ENCODE measurements at places on chromosomes 3 and 15.
A peak's percentile ranks its signal among the peaks of the same experiment; 100 is the strongest.

DNA sequence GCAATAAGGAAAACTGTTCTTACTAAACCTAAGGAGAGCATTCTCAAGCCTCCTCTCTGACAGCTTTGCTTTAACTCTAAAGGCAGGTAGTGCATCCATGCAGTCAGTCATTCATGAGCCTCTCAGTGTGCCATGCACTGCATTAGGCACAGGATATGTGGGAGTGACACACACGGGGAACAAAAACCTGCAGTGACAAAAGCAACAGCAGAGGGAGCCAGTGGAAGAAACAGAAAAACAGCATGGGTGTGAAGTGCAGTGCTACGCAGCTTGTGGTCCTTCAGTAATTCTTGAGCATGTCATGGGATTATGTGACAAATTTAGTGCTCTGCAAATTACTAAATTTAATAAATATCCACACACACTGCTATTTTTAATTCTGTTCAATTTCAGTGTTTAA is 230.7 kb downstream of the BBX start:
- DNase-seq, result no peak

DNA sequence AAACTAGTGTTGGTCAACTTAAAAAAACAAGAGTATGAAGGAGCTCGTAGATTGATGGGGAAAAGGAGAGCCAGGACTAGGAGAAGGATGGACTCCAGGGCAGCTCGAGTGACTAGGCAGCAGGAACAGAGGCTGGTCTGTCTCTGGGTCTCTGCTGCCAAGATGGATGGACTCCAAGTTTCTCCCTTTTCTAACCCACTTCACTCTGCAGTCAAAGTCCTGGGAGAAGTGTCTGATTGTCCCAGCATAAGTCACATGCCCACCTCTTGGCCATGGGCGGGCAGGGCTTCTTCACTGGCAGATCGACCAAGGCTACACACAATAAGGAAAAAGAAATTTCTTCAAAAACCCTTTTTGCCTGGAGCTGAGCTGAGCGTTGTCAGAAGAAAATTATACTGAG is 9.2 kb upstream of the EPB42 start:
- no peak for DNase-seq

- DNase-seq, result peak; percentile 59
Observed at GRCh38 chr3:168121184-168122017, 25.7 kb upstream of the GOLIM4 start.

DNA sequence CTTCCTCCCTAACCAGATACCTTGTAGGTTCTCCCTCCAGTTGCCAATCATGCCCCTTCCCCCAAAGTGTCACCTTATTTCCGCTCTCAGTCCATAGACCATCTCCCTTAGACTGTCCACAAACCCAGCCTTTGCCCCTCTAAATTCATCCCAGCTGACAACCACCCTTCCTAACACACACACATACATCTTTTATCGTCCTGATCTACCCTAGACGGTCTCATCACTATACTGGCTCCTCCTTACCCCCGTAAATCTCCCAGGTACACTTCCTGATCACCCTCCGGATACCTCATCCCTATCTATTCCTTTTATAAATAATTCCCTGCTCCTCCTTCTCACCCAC is 828 bp downstream of the THOC7 start:
- DNase-seq, result no peak

GRCh38 chr3:18989237-18989795 is 159.0 kb upstream of the KCNH8 start:
- no peak for DNase-seq

DNA sequence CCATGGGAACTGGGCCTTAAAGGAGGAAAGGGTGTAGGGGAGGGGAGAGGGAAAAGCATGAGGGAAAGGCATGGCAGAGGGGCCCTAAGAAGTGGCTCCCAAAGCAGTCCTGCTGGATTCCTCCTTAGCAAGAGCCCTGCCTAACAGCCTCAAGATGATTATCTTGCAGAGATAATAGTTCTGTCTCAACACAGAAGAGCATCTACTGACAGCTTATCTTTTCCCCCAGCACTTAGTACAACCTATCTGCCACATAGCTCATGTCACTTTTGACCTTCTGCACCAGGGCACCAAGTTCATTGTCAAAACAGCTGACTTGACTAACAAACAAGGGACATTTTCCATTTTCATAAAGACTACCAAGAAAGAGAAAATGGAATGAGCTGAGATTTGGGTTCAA is 86.3 kb downstream of the ANP32A start:
- no peak for DNase-seq

GRCh38 chr3:22208844-22209243 is 457.8 kb upstream of the ZNF385D start:
- DNase-seq, result no peak

- no peak for DNase-seq
Observed at GRCh38 chr3:28890373-28890772, 390.5 kb upstream of the RBMS3 start.

GRCh38 chr15:64766058-64766457 is 9.3 kb downstream of the RBPMS2 start:
- DNase-seq, result no peak

DNA sequence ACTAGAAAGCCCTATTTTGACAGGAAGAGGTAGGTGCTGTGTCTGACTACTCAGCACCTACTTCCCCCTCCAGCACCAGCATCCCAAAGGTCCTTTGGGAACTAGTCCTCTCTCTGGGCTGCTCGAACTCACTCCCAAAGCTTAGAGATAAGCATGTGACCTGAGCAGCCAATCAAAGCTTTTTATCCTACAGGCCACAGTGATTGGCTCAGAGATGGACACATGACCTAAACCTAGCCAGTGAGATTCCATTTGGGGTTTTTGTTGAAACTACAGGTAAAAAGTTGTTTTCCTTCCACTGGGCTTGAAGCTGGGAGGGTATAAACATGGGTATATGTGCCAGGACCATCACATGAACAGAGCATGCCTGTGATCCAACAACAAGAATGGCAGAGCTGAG is 186.5 kb upstream of the PPP2R3A start:
- no peak for DNase-seq

GRCh38 chr15:60110909-60111308 is 106.8 kb downstream of the FOXB1 start:
- no peak for DNase-seq

GRCh38 chr3:127263586-127264231 is 24.1 kb downstream of the PRR20G start:
- DNase-seq, result no peak

GRCh38 chr3:188380722-188381121 is 226.8 kb downstream of the LPP start:
- no peak for DNase-seq
